Occipital lobe (tissue), 3 donors: ENCODE measurements at places on chromosomes 13 and 19. TPM values are rescaled to one million over a fixed set of nuclear protein-coding genes. Genes with fewer than 3 reads are reported as not detected.

GRCh38 chr13:94080527-94080926 is 399.0 kb downstream of the DCT start:
- no peak for DNase-seq

GRCh38 chr19:11152318-11153062 is 3.1 kb downstream of the SPC24 start:
- peak; percentile 24 for DNase-seq

The PGLYRP2 gene
- not detected for total RNA-seq

- DNase-seq: no peak
These were observed 741.1 kb downstream of the DIAPH3 start for GRCh38 chr13:59422646-59423045.

The MISP gene
- not detected for total RNA-seq

The SMIM44 gene
- not detected for total RNA-seq

GRCh38 chr13:60139272-60139671 is 24.5 kb downstream of the DIAPH3 start:
- DNase-seq: no peak

GRCh38 chr19:41604831-41605230 is 22.0 kb downstream of the CEACAM4 start:
- no peak for DNase-seq

The UBE2S gene
- total RNA-seq: 35.9 TPM

- DNase-seq: no peak
These were observed 127.2 kb upstream of the GJB6 start for GRCh38 chr13:20359335-20359734.

DNA sequence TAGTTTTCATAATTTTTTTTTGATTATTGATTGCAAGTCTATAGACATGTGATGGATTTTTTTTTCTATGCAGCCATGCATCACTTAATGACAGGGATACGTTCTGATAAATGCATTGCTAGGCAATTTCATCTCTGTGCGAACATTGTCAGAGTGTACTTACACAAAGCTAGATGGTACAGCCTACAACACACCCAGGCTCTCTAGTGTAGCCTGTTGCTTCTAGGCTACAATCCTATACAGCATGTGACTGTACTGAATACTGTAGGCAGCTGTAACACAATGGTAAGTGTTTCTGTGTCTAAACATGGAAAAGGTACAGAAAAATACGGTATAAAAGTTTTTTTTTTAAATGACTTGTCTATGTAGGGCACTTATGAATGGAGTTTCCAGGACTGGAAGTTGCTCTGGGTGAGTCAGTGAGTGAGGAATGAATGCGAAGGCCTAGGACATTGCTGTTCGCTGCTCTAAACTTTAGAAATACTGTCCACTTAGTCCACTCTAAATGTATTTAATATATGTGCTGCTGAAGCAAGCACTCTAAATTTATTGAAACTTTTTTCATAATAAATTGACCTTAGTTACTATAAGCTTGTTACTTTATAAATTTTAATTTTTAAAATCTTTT is 20.3 kb downstream of the SPATA13 start:
- no peak for DNase-seq

The KANK2 gene
- total RNA-seq: 10.6 TPM

The ZNF536 gene
- 28.1 TPM for total RNA-seq

DNA sequence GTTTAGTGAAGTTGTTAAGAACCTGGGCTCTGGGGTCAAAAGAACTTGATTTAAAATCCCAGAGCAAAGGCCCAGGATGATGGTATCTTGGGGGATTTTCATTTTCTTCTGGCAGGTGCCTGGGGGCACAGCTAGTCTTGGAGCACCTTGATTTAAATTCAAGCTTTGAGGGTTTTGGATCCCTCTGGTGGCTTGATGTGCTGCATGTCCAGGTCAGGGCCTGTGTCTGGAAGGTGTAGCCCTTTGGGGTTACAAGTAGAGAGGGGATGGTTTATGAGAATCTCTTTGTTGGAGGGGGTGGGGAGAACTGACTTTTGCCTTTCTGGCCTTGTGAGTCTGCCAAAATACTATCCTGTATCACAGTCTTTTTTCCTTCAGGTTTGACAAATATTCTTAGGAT is 55.8 kb downstream of the AKAP11 start:
- no peak for DNase-seq

The ZAR1L gene
- not detected for total RNA-seq

- DNase-seq: no peak
These were observed 9.1 kb upstream of the LHFPL6 start for GRCh38 chr13:39612023-39612637.

GRCh38 chr13:45396533-45397095 is 21.6 kb downstream of the SLC25A30 start:
- DNase-seq: no peak

GRCh38 chr13:109780845-109781383 is 5.5 kb downstream of the IRS2 start:
- no peak for DNase-seq
